ENCODE measurements at places on chromosomes 6 and 20.

- no peak for DNase-seq
Measured at GRCh38 chr6:35043381-35044130, 97.6 kb downstream of the TCP11 start.

DNA sequence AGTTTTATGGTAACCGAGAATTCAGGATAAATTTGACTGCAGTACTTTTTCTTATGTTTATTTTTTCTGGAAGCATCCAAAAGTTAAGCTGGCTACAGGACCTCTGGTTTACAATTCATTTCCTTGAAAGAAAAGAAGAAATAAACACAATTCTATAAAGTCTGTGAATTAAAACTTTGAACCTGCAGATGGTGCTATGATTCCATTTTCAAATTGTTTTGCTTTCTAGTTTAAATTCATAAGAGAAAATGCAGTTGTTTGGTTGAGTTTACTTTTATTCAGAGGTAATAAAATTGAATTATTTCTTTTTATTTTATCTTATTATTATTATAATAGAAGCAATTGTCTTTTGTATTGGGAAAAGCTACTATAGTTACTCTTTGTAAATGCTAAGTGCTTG is 1.8 kb upstream of the VIP start:
- DNase-seq: peak; percentile 46

DNA sequence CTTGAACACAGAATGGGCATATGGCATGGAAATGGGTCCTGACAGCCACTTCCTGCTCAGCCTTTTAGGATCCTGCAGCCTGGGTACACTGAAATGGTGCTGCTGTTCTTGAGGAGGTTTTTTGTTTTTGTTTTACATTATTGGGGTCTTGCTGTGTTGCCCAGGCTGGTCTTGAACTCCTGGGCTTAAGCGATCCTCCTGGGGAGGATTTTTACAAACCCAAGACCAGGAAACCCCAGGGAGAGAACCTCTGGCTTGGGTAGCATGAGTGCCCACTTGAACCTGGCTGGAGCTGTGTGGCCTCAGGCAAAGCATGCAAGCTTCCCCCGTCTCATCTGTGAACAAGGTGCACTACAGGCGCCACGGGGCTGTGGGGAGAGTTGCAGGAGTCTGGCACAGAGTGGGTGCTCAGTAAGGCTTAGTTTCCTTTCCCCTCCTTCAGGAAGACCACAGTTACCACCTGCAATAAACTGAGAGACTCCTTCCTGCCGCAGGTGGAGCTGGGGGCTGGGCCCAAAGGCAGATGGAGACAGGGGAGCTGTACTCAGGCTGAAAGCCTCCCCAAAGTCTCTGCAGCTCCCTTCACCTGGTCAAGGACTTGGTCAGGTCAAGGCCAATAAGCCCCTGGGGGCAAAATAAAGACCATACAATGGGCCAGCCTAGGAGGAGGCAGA is 1.8 kb downstream of the SLA2 start:
- no peak for DNase-seq

DNA sequence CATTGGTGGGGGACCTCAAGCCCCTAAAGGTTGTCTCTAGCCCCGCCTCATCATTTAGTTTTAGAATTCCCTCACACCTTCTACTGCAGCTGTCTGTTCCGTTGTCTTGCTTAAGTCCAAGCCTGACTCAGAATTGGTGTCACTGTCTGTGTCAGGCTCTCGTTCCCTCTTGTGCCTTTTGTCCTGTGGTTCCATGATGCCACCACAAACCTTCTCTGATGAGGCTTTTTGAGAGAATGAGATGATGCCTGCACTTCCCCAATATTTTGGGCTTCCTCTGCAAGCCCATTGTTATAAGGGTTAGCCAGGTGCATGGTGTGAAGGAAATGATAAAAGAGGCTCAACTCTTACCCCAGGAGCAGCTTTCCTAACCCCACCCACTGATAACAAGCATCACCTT is 8.1 kb upstream of the AKIRIN2 start:
- DNase-seq: no peak

DNA sequence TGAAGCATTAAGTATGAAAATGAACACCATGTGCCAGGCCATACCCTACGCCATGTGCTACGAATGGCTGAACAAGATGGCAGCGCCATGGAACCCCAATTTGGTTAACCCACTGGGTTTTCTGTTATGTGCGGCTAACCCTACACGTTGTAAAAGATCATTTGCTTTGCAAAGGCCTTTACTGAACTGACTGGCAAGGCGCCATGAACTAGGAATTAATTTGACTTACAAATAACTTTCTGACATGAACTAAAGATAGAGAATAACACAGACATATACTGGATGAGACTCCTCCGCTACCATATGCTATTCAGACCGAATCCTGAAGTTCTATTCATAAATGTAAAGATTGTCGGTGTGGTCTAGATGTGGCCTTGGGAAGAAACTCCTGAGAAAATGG is 3.9 kb downstream of the CNKSR3 start:
- no peak for DNase-seq

- DNase-seq: peak; percentile 14
Measured at GRCh38 chr6:154515826-154516225, 5.3 kb upstream of the CNKSR3 start.

DNA sequence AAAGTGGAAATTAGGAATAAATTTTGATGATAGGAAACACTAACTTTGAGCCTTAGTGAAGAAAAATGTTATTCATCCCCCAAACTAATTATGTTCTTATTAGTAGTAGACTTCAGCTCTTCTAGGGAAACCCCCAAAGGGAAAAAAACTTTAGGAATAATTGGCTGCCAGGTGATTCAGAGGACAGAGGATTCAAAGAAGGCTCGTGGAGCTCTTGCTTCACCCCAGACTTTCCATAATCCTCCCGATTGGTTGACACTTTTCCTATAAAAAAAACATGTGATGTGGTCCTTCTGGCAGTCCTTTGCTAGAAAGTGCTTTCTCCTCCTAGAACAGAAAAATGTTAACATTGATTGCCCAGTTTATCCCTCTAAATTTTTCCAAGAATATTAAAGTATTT is 5.6 kb upstream of the CCDC170 start:
- peak; percentile 35 for DNase-seq

- peak; percentile 60 for DNase-seq
Measured at GRCh38 chr20:6769903-6770785, 2.7 kb downstream of the BMP2 start.
